ENCODE measurements at places on chromosomes 5 and 9.

GRCh38 chr5:147391781-147392180, 118.1 kb downstream of the DPYSL3 start:
- DNase-seq, result peak; percentile 68

- no peak for DNase-seq
Measured at GRCh38 chr9:19133549-19134345, 6.5 kb upstream of the PLIN2 start.

GRCh38 chr9:97773091-97773490, 76.0 kb upstream of the XPA start:
- DNase-seq, result no peak

GRCh38 chr9:33029231-33029786, 4.2 kb downstream of the DNAJA1 start:
- DNase-seq, result peak; percentile 95

- DNase-seq, result no peak
Measured at GRCh38 chr9:137385061-137385655, 37.8 kb downstream of the EXD3 start.

GRCh38 chr5:172211676-172212075, 17.7 kb downstream of the EFCAB9 start:
- no peak for DNase-seq

All from inflammatory macrophage treated with lipopolysaccharide for 4 hours (primary cell).